ENCODE measurements at places on chromosomes 6 and 20.
A peak's percentile ranks its signal among the peaks of the same experiment; 100 is the strongest.

GRCh38 chr6:116564921-116565872, 6.1 kb upstream of the RWDD1 start:
- DNase-seq = no peak

DNA sequence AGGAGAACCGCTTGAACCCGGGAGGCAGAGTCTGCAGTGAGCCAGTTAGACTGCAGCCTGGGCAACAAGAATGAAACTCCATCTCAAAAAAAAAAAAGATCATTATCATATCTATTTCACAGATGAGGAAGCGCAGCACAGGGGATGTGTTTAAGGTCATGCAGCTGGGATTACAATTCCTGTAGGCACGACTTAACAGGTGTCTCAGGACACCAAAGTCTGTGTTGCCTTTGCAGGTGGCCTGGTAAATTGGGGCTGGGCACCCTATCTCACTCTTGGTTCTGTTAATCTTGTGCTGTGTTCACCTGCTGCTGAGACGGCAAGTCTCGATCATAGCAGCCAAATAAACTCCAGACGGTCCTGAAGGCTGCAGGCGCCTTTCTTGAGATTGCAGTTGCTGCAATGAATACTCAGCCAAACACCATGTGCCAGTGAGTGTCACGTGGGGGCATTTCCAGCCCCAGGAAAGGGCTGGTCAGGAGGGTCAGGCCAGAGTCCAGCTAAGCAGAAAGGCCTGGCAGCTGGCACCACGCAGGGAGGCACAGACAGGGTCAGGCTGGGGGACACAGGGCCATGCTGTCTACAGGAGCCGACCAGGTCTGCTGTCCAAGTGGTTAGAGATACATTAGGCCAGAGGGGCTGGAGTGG, 55.8 kb downstream of the FGD2 start:
- no peak for DNase-seq

- no peak for DNase-seq
Observed at GRCh38 chr20:62972845-62973745, 20.6 kb downstream of the SLC17A9 start.

DNA sequence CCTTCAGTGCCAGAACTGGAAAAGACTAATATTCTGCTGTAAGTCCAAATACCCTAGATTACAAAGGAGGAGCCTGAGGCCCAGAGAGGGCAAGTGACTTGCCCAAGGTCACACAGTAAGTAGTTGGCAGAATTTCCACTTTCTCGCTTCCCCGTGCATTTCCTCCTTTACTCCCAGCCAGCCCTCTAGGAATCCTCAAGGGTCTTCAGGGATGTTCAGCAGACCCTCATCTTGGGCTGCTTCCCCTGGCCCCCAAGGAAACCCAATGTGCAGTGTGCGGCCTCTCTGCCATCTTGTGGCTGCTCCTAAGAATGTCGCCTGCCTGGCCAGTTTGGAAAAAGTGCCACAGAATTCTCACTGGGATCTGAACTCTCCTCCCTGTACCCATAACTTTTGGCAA, 217.7 kb upstream of the LRFN2 start:
- DNase-seq = no peak

- no peak for DNase-seq
Observed at GRCh38 chr20:24116611-24117010, 128.0 kb upstream of the GGTLC1 start.

DNA sequence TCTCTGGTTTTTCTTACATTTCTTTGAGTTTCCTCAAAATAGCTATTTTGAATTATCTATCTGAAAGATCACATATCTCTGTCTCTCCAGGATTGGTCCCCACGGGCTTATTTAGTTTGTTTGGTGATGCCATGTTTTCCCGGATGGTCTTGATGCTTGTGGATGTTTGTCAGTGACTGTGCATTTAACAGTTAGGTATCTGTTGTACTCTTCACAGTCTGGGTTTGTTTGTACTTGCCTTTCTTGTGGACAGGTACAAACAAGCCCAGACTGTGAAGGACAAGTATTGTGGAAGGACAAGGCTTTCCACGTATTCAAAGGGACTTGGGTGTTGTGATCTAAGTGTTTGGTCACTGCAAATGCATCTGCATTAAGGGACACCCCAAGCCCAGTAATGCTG, 49.9 kb upstream of the TOP1 start:
- no peak for DNase-seq

DNA sequence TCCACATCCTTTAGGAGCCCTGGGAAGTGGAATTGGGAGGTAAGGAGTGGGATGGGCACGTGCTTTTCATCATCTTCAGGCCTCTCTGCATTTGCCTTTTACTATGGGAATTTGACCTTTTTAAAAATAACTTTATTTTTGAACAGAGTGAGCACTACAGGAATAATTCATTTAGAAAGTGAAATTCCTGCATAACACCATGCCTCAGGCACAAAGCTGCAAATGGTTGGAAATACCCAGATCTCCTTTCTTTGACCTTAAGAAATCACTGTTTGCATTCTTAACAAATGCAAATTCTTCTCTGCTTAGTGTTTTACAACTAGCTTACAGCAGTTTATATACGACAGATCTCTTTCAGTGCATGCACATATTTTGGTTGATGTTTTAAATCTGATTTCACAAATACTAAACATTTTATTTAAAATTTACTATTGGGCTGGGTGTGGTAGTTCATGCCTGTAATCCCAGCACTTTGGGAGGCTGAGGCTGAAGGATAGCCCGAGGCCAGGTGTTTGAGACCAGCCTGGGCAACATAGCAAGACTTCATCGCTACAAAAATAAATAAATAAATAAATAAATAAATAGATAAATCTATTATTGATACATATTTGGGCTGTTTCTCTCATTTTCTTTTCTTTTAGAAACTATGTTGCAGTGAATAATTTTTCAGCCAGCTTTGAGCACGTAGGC, 24.5 kb downstream of the CST8 start:
- no peak for DNase-seq

DNA sequence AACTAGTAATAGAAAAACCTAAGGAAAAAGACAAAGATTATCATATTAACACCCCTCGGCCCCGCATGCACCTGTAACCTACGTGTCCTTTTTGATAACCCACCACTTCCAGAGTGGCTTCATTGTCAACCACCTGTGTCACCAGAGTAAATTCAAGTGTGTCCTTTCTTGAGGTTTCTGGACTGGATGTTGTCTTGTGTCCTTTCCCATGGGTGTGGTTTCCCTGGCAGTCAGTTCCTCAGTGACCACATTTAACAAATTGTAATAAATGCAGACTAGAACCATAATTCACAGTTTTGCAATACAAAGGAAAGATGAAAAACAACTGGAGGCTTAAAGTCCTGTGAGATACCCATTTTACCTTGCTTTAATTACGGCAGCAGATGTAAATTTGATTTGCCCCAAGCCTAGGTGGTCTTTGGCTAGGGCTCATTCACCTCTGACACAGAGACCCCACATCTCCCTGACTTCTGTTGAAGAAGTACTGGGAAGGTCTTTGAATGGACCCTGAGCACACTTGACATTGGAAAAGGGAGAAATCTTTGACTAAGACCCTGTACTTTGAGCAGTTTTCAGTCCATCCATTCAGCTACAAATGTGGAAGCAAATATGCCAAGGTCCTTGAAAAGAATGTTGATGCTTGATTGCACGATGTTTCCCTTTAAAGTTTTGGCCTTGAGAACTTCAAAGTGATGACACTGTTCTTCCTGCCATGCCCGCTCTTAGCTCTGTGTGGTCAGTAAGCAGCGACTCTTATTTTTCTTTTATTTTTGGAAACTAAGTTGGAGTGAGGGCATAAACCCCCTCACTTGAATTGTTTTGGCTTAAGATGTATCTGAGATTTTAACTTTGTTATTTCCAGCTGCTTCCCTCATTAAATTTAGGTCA, 232.4 kb downstream of the UST start:
- no peak for DNase-seq

DNA sequence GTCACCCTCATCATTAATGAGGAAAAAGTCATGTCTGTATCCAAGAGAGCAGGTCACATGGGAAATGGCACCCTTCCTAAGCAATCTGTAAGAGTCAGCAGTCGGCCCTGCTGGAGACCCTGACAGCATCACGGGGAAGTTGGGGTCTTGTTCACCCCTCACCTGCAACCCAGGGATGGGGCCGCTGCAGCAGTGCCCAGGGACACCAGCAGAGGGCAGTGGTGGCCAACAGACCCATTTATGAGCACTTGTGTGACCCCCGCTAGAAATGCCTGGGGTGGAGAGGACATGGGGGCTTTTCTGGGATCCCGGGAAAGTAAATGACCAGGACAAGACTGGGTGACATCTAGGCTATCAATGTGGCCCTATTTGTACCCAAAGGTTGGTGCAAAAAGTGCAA, 35.9 kb downstream of the ANKRD60 start:
- DNase-seq = no peak

- no peak for DNase-seq
Observed at GRCh38 chr6:152184917-152185574, 377.6 kb downstream of the ESR1 start.

DNA sequence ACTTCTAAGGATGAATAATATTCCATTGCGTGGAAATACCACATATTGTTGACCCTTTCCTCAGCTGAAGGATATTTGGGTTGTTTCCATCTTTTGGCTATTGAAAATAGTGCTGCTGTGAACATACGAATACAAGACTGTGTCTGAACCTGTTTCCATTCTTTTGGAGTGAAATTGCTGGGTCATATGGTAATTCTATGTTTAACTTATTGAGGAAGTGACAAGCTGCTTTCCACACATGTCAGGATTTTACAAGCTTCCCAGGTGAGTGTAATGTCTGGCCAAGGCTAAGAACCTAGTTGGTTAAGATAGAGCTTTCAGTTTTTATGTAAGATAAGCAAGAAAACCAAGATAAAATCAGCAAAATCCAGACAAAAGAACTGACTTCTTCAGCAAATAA, 48.8 kb downstream of the PPP1R3G start:
- no peak for DNase-seq

DNA sequence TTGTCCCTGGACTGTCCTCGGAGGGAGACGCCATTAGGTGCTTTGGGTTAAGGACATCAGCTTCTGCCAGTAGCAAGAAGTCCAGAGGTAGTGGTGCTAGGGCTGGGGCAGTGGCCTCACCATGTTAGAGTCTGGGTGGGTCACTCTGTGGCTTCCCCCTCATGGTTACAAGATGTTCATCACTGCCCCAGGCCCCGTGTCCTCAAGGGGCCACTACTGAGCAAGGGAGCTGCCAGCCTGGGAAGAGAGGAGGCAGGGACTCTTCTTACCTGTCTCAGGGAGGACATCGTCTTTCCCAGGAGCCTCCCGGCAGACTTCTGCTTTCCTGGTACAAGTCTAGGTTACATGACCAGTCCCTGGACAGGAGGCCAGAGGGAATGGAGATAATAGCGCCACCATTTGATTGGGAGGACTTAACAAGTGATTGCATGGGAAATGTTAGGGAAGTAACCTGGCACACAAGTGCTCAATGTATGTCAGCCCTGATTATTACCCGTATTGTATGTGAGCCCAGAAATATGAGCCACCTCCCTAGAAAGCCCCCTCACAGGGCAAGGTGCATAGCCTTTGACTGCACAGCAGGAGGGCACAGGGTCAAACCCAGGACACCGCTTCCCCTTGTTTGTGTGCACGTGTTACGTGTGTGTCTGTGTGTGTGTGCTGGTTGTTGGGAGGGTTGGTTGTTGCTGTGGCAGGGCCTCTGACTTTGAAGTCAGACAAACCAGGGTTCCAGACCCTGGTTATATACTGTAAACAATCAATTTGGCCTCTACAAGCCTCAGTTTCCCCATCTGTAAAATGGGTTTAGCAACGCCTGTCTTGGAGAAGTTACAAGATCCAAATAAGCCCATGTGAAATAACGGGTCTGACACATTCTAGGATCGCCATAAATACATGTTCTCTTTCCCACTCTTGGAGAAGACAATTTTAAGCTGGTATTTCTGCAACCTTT, 30.0 kb downstream of the SIRPA start:
- no peak for DNase-seq

- no peak for DNase-seq
Observed at GRCh38 chr6:132785936-132786335, 12.5 kb downstream of the SLC18B1 start.

- DNase-seq = peak; percentile 42
Observed at GRCh38 chr6:48068278-48069251, 42.4 kb downstream of the PTCHD4 start.

DNA sequence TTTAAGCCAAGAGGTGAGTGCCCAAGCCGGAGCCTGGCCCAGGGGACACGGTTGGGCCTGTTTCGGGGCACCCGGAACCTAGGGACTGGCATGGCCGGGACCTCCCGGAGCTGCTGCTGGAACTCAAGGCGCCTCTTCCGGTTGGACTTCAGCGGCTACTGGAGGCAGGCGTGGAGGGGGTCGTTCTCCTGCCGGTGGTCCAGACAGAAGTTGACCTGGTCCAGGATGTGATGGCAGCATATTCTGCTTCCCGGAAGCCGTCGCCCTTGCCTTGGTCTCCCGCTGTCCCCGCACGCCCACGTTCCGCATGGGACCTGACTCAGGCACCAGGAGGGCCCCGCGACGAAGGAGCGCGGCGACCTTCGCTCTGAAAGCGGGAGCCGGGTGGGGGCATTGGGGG, 240.8 kb downstream of the FOXA2 start:
- no peak for DNase-seq

DNA sequence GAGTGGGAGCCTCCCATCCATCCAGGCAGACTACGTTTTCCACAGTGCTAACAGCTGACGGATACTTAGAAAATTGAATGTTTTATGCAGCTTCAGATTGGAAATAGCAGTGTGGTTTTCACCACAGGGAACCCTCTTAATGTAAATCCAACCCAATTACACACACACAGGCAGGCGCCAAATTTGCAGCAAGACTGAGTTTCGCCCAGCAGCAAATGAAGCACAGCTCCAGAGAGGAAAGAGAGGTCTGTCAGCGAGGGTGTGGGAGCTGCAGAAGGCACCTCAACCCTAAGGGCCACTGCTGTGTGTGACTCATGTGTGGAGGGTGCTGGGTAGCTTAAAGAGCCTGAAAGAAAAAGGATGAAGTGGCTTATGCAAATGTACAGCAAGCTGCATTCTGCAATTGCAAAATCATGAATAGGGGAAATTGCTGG, 365.7 kb downstream of the MAFB start:
- peak; percentile 75 for DNase-seq

DNA sequence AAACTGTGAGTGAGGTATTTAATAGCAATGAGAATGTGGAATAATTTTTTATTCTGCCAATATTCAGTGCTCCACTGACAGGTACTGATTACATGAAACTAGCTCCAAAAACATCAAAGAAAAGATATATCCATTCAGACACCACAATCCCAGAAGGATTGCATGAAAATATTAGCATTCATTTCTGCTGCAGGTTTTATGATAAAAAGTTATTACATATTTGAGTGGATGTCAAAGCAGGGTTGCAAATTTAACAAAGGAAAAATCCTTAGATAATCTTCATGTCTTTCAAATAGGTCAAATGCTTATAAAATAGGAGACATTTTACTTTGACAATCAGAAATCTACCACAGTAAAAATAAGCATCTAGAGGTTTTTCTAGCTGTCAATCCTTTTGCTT, 13.3 kb downstream of the MCHR2 start:
- no peak for DNase-seq

GRCh38 chr6:154993710-154994109, 1.4 kb upstream of the TIAM2 start:
- DNase-seq = no peak
